ENCODE measurements at places on chromosomes 12 and 14.

DNA sequence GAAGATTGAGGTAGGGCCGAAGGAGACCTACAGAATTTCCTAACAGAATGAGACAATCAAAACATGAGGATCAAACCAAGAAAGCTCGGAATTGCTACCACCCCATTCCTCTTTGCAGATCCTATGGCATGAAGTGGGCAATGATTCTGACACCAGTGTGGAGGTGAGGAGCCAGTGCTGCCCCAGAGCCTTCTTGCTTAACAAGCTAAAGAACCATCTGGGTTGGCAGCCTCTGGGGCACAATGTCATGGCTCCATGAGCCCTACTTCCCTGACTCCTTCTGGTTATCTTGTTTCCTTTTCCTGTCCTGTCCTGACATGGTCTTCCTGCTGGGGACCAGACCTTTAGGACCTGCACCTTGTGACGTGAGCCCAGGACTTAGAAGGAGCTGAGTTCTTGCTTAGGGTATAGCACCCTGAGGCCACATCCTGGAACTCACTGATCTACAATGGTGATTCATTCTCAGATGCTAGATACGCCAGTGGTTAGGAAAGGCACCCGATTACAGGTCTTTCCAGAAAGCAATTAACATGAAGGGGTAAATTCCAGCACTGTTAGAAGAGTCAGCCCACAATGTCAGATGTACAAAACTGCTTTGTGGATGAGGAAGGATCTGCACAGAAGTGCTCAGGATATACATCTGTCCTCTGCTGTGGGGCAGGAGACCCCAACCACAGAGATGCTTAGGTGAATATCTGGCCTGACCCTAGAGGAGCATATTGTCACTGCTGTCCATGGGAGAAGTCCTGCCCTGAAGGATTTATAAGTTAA is 324.2 kb downstream of the ZFP36L1 start:
- DNase-seq: no peak

GRCh38 chr14:98138666-98139065 is 1133.3 kb downstream of the BCL11B start:
- peak; percentile 38 for DNase-seq

DNA sequence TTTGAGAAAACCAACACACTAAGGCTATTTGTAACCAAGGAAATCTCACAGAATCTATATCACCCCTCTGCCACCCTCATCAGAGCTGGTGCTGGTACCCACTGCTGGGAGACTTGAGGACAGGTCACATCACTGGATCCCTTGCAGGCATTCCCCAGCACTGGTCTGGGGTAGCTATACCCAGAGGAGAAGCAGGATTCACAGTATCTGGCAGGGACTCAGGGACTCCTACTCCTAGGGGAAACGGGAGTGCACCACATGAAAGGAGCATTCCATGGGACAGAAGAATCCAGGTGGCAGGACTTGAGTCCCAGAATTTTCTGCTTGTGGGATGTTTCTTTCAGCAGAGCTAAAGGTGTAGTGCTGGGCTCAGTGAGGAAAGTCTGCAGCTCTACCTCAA is 223.2 kb downstream of the ADGRD1 start:
- DNase-seq: no peak

DNA sequence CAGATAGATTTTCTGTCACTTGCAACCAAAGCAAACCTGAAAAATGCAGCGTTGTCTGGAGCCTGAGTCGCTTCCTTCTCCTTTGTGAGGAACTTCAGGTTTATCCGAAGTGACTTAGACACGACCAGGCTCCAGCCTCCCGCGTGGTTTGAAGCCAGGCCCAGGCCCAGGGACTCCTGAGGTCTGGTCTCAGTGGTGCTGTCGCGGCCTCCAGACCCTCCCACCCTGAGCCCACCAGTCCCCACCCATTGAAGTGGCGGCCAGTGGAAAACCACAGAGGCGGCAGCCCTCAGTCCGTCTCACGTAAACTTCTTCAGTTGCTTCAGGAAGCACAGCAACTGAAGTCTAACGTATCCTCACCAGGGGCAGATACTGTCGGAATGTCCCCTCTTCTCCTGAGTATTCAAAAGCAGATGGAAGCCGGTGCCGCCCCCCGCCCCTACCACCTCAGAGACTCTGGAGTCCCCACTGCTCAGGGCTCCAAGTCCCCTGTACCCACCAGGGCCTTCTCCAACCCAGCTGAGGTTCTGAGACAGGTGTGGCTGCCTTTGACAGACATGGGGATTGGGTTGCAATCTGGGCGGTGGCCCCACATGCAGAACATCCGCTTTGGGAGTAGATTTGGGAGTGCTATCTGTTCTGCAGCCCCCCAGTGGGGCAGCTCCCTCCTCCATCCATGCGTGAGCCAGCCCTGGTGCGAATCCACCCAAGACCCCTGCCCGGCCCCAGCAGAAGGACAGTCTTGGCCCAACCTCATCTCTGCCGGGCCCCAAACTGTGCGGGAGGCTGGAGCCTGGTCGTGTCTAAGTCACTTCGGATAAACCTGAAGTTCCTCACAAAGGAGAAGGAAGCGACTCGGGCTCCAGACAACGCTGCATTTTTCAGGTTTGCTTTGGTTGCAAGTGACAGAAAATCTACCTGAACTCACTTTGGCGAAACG is 26.6 kb upstream of the GALNT9 start:
- no peak for DNase-seq

- DNase-seq: no peak
These were observed 129.1 kb downstream of the TMEM117 start for GRCh38 chr12:43964961-43965360.

- no peak for DNase-seq
These were observed 29.3 kb upstream of the PNMA1 start for GRCh38 chr14:73743431-73743931.

GRCh38 chr12:21542403-21542802 is 16.3 kb downstream of the SPX start:
- DNase-seq: no peak

GRCh38 chr12:112992541-112993398 is 14.5 kb downstream of the OAS2 start:
- DNase-seq: peak; percentile 33

DNA sequence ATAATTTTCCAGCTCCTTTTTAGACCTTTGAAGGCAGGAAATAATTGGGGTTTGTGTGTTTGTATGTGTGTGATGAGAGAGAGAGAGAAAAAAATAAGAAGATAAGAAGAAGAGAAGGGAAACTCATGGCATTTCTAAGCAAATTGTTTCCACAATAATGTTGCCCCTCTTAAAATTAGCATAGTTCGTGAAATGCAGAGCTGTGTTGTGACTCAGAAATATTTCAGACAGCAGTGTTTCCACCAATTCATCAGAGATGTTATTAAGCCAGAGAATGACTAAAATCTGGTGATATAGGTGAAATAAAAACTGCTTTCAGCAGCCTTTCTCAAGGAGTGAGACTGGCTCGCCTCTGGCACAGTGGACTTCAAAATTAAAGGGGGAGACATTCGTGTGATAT is 65.9 kb upstream of the ARHGAP5 start:
- no peak for DNase-seq

GRCh38 chr12:45756666-45757065 is 27.2 kb downstream of the ARID2 start:
- DNase-seq: no peak

- no peak for DNase-seq
These were observed 3.2 kb upstream of the GPD1 start for GRCh38 chr12:50100561-50100960.

DNA sequence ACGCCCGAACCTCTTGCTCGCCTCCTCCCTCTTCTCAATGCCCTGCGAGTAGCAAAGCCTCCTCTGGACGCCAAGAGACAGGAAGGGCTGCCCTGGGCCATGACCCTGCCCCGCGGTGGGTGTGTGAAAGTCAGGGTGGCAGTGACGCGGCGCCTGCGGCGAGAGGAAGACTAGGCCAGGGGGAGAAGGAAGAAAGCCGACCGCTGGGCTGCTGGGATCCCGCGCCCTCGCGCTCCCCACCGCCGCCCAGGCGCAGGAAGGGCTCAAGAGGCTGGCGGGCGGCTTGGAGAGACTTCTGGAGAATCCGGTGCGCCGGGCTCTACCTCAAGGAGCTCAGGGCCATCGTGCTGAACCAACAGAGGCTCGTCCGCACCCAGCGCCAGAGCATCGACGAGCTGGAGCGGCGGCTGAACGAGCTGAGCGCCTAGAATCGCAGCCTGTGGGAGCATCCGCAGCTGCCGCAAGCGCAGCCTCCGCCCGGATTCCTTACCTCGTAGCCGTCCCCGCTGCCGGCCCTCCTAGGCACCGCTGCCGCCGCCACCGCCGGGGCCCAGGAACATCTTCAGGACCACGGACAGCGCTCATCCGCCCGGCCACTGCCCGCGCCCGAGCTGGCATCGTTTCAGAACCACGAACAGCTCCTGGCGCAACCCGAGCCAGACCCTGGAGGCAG is 105.0 kb upstream of the PRB2 start:
- DNase-seq: peak; percentile 72

- DNase-seq: no peak
These were observed 532.2 kb upstream of the MIS18BP1 start for GRCh38 chr14:45785240-45785639.

DNA sequence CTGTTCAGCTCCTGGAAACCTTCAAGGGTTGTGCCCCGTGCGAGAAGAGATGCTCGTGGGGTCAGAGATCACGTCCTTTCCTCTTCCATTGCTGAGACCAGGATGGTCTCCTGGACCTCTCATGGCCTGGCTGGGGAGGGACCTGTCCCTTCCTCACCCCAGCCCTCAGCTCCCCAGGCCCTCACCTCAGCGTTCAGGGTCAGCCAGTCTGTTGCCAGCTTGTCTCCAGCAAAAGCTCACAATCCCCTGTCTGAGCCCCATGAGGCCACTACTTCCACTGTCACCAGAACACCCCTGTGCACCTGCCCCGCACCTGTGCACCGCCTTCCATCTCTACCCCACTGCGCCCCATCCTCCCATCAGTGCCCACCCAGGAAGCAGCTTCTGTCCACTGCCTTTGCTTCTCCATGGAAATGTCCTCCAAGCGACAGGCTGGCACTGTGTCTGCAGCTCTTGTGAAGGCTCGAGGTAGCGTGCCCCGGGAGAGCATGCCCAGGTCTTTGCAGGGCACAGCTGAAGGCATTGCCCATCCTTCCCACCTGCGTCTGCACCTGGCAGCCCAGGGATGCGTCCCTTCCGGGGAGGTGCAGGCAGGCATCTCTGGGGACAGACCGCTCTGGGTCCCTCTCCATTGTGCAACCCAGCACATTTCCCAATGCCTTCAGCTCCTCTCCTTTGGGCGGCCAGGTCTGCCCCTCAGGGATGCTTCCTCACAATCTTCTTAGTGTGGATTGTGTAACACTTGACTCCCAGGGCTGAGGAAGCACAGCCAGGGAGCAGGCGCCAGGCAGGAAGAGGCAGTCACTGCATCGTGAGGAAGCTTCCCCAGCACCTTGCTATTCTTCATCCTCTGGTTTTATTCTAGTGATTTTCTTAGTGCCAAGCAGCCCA is 179.6 kb downstream of the ADGRD1 start:
- DNase-seq: no peak

DNA sequence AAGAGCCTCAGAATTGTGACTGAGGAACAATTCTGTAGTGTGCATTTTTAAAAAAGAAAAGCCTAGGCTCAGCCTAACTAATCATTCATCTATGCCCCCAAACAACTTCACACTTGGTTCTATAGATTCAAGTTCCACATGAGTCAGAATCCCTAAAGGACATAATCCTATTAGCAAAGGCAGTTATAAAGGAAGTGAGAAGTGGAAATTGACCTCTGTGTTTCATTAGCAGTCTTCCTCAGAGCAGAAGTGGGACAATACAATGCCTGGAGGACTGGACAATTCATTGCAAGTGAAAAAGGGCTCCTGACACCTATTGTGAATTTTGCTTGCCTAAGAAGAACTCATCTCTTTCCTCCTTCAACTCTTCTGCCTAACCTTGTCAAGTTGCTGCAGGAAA is 222.3 kb downstream of the PTPRO start:
- no peak for DNase-seq

DNA sequence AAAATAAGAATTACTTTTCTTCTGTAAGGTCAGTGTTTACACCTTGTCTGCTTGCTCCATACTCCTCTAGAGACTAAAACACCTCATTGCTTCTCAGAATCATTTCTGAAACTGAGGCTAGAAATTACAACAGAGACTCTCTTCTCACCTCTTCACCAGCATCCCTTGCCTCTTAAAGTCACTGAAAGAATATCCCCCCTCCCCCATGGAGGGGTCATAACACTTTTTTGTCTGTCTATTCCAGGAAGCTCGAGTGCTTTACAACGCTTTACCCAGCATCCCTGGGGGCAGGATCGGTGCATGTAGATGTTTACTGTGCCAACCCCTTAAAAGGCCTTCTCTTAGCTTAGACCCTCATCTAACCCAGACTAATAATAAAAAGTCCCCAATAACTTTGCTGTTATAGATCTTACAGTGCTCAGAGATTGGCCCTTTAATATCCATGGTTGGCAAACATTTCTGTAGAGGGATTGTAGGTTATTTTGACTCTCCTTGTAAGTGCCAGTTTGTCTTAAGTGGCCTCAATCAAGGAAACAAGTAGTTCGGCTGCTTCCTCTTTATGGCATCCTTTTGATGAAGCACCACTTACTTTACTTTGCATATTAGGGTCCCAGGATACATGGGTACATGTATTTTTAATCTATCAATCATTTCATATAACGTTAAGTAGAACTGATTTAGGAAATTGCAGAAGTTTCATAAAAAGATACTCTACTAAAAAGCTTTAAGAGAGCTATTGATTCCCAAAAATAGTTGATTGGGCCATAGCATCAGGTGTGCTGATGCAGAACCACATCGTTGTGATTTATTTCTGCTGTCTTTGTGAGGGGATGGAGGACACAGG is 29.3 kb downstream of the PRKCH start:
- no peak for DNase-seq

- DNase-seq: no peak
These were observed 51.8 kb downstream of the ISCA2 start for GRCh38 chr14:74545386-74545785.

All from activated CD8-positive, alpha-beta memory T cell treated with anti-CD3 and anti-CD28 coated beads for 1 hour (primary cell).